HepG2 (cell line): ENCODE measurements at places on chromosomes 1 and 21.
A peak's percentile ranks its signal among the peaks of the same experiment; 100 is the strongest.

DNA sequence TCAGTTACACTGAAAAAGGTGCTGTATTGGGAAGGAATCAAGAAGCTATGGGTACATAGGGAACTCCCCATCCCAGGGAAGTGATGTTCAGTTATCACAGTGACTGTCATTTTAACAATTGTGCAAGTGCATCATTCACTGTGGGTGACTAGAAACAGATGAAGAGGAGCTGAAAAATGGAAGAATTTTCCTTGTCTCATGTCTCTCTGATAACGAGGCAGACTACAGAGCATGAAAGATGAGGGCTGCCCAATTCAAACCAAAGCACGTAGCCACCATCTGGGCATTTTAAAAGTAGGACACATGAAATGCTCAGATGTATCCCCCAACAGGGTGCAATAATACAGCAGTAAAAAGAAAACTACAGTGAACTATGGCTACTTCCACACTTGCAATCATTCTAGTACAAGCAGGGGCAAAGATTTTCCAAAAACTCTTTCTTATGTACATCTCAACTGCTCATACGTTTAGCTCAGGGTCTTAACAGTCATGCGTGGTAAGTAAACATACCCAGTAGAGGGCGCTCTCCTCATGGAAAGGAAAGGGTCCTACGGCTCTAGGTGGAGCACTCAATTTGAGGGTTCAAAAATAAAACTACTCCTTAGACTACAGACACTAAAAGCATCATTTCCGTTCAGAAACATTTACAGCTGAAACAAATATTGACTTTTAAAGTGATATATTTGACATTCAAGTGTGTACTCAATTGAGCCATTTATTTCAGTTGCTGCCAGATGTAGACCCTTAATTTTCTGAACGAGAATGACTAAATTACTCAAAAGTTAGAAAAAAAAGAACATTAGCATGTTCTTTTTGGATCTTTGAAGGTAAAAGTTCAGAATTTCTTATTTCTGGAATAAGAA, 143.2 kb downstream of the KCTD3 start:
- no peaks in the 10 kb centered on the region for H3K4me1 ChIP-seq
- no peaks in the 10 kb centered on the region for H3K36me3 ChIP-seq
- no peak overlapping the region for H3K27ac ChIP-seq

- no peaks in the 10 kb centered on the region for H3K36me3 ChIP-seq
- H3K27me3 ChIP-seq = no peaks in the 10 kb centered on the region
- no peak overlapping the region for H3K27ac ChIP-seq
- H3K4me3 ChIP-seq = no peak overlapping the region
- no peak for DNase-seq
Measured at GRCh38 chr1:168288311-168289052, 7.8 kb downstream of the TBX19 start.

DNA sequence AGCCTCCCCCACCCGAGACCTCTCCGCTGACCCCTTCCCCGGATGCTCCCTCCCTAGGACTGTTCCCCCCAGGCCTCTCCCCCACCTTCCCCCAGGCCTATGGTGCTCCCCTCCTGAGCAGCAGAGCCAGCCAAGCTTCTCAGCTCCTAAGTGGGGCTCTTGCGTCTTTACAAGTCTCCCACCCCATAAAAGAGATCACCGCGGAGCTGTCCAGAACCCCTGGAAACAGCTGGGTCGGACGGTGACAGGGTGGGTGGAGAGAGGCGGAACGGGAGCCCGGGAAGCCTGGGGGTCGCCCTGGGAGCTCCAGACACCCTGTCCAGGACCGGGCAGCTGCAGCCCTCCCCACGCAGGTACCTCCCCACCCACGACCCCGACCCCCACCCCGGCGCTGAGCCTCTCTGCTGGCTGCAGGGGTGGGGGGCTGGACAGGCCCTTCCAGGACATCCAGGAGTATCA, 61.2 kb downstream of the WNT9A start:
- no peak overlapping the region for H3K27ac ChIP-seq
- H3K4me3 ChIP-seq = no peak overlapping the region
- no peaks in the 10 kb centered on the region for H3K36me3 ChIP-seq
- no peaks in the 10 kb centered on the region for H3K4me1 ChIP-seq
- no peak for DNase-seq
- H3K27me3 ChIP-seq = peaks cover 12% of the 10 kb centered on the region; the same call in 2 of the 3 replicates

DNA sequence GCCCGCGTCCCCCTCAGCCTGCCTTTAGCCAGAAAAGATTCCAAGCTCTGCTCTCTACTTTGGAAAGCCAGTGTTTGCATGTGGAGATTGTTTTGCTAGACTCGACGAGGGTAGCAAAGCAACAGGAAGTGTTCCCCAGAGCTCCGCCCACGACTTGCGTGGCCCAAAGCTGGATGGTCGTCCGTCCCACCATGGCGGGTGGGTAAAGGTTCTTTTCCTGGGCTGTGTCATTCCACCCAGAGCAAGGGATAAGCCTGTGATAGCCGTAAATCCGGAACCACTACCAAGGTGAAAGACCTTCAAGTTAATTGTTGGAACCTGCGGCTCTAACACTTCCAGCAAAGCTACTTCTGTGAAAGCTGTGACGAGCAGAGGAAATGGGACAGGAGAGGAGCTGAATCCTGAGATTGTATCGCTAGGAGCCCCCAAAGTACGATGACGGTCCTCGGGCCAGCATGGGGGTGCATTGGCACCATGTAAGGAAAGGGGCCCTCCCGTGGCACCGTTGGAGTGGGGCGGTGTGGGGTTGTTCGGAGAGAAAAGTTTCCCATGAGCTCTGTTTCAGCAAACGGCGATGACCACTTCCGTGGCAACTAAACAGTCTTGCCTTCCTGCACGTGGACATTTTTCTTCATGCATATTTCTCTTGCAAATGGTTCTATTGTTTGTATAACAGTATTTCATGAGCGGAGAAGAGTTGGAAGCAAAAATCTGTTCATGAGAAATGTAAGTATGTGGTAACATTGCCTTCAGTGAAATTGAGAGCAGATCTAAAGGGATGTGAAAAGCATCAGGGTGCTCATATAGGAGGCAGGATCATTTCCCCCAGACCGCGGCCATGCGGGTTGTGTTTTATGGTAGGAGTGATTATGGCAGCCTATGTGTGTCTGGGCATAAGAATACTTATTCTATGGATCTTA, 8.4 kb downstream of the MX2 start:
- H3K27ac ChIP-seq = peak overlapping the region; percentile 68
- peak; percentile 32 for DNase-seq
- H3K4me3 ChIP-seq = peak overlapping the region; percentile 67
- H3K4me1 ChIP-seq = peaks cover 56% of the 10 kb centered on the region
- H3K36me3 ChIP-seq = no peaks in the 10 kb centered on the region

GRCh38 chr1:152954436-152954835, 7.4 kb downstream of the SPRR5 start:
- no peaks in the 10 kb centered on the region for H3K36me3 ChIP-seq
- DNase-seq = no peak
- H3K27me3 ChIP-seq = no peaks in the 10 kb centered on the region
- no peak overlapping the region for H3K27ac ChIP-seq
- H3K4me3 ChIP-seq = no peak overlapping the region
- no peaks in the 10 kb centered on the region for H3K4me1 ChIP-seq

- peaks cover 28% of the 10 kb centered on the region for H3K4me1 ChIP-seq
- peaks cover 12% of the 10 kb centered on the region; the same call in 2 of the 3 replicates for H3K36me3 ChIP-seq
- DNase-seq = no peak
- H3K4me3 ChIP-seq = no peak overlapping the region
- H3K27ac ChIP-seq = no peak overlapping the region
Measured at GRCh38 chr1:5988596-5989285, 3.5 kb downstream of the NPHP4 start.

DNA sequence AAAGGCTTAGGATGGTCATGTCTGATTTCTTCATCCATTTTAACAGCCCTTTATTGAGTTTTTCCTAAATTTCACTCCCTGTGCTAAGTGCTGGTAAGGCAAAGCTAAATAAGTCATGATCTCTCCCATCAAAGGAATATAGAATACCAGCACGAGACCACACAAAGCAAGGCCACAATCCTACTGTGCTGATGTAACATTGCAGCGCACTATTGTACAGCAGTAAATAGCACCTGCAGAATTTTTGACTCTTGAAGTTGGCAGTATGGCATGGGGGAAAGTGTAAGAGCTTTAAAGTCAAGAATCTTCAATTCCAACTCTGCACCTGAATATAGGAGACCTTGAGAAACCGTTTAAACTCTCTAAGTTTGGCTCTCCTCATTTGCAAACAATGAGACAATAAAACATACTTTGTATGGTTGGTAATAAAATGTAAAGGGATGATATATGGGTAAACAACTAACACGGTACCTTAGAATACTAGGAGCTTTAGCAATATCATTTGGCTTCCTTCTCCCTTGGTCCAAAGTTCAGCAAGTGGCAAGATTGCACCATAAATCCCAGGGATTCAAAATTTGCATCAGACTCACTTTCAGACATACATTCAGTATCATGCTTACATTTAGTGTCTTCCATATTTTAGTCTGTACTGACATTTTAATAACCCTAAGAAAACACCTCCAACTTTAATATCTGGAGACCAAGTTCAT, 132.9 kb upstream of the PRDX6 start:
- no peaks in the 10 kb centered on the region for H3K36me3 ChIP-seq
- H3K27me3 ChIP-seq = no peaks in the 10 kb centered on the region
- no peak for DNase-seq
- H3K4me1 ChIP-seq = peaks cover 11% of the 10 kb centered on the region; the same call in 1 of the 2 replicates

GRCh38 chr1:41660570-41661427, 176.3 kb upstream of the EDN2 start:
- H3K36me3 ChIP-seq = no peaks in the 10 kb centered on the region
- peaks cover 5% of the 10 kb centered on the region; the same call in 1 of the 2 replicates for H3K27me3 ChIP-seq
- no peak for DNase-seq
- H3K27ac ChIP-seq = no peak overlapping the region
- H3K4me1 ChIP-seq = no peaks in the 10 kb centered on the region

DNA sequence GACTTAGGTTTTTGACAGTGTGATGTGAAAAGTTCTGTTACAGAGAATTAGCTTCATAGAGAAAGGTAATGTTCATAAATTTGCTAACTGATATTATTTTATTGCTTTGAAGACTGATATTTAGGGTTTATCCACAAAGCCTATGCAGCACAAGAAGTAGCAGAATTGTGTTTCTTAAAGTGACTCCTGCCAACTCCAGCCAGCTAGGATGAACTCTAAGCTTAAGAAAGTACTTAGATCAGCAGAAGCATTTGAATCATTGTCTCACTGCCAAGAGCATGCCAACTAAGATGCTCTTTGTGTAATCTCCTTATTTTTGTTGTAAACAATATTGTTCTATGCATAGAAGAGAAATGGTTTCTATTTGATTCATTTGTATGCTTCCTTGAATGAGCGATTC, 589.4 kb upstream of the ADGRL4 start:
- no peak overlapping the region for H3K27ac ChIP-seq
- no peak overlapping the region for H3K4me3 ChIP-seq
- H3K27me3 ChIP-seq = no peaks in the 10 kb centered on the region
- no peaks in the 10 kb centered on the region for H3K36me3 ChIP-seq

GRCh38 chr1:10691740-10692125, 104.7 kb downstream of the CASZ1 start:
- peaks cover 2% of the 10 kb centered on the region for H3K27me3 ChIP-seq
- H3K36me3 ChIP-seq = no peaks in the 10 kb centered on the region
- peaks cover 47% of the 10 kb centered on the region for H3K4me1 ChIP-seq
- no peak overlapping the region for H3K4me3 ChIP-seq
- H3K27ac ChIP-seq = no peak overlapping the region

- H3K27me3 ChIP-seq = no peaks in the 10 kb centered on the region
- H3K27ac ChIP-seq = no peak overlapping the region
- no peak overlapping the region for H3K4me3 ChIP-seq
- no peak for DNase-seq
- H3K4me1 ChIP-seq = no peaks in the 10 kb centered on the region
- peaks cover 9% of the 10 kb centered on the region; the same call in 1 of the 2 replicates for H3K36me3 ChIP-seq
Measured at GRCh38 chr1:10630661-10631120, 155.9 kb downstream of the PEX14 start.

- no peaks in the 10 kb centered on the region for H3K4me1 ChIP-seq
- H3K27me3 ChIP-seq = 0 out of 3 replicates have a peak, but pooled peaks cover 3% of the 10 kb centered on the region
- DNase-seq = no peak
- no peak overlapping the region for H3K4me3 ChIP-seq
Measured at GRCh38 chr21:25813917-25814316, 79.1 kb downstream of the GABPA start.

GRCh38 chr1:40094466-40095110, 2.5 kb downstream of the PPT1 start:
- H3K4me1 ChIP-seq = peaks cover 37% of the 10 kb centered on the region
- H3K36me3 ChIP-seq = peaks cover 26% of the 10 kb centered on the region
- DNase-seq = no peak
- H3K27ac ChIP-seq = no peak overlapping the region
- no peak overlapping the region for H3K4me3 ChIP-seq

- peak overlapping the region; percentile 92 for H3K27ac ChIP-seq
- H3K4me3 ChIP-seq = peak overlapping the region; percentile 83
- H3K27me3 ChIP-seq = no peaks in the 10 kb centered on the region
- H3K4me1 ChIP-seq = peaks cover 64% of the 10 kb centered on the region
- DNase-seq = peak; percentile 51
Measured at GRCh38 chr1:185315445-185316071, 1.5 kb downstream of the IVNS1ABP start.

- no peak overlapping the region for H3K27ac ChIP-seq
- no peak overlapping the region for H3K4me3 ChIP-seq
- H3K36me3 ChIP-seq = peaks cover 59% of the 10 kb centered on the region
- H3K27me3 ChIP-seq = no peaks in the 10 kb centered on the region; the same call in 1 of the 2 replicates
Measured at GRCh38 chr1:90027281-90027680, 32.4 kb downstream of the ZNF326 start.

DNA sequence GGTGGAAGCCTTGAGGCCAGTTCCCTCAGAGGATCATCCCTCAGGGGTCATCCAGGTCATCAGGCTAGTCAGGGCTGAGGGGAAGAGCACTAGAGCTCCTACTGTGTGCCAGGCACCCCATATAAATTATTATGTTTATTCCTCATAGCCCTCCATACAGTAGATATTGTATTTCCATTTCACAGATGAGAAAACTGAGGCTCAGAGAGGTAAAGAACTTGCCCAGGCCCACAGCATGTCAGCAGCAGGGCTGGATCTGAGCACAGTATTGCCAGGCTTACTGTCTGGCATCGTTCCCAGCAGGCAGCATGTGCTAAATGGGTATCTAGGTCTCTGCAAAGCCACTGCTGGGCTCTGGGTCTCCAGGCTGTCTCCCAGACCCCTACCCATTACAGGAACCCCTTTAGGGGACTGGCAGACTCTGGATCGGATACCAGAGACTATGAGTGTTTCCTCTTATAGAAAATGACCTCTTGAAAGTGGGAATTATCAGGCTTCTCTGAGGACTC, 153.3 kb downstream of the PTPRU start:
- H3K36me3 ChIP-seq = no peaks in the 10 kb centered on the region
- no peak overlapping the region for H3K27ac ChIP-seq
- H3K4me1 ChIP-seq = no peaks in the 10 kb centered on the region
- DNase-seq = no peak
- peaks cover 8% of the 10 kb centered on the region; the same call in 1 of the 3 replicates for H3K27me3 ChIP-seq

DNA sequence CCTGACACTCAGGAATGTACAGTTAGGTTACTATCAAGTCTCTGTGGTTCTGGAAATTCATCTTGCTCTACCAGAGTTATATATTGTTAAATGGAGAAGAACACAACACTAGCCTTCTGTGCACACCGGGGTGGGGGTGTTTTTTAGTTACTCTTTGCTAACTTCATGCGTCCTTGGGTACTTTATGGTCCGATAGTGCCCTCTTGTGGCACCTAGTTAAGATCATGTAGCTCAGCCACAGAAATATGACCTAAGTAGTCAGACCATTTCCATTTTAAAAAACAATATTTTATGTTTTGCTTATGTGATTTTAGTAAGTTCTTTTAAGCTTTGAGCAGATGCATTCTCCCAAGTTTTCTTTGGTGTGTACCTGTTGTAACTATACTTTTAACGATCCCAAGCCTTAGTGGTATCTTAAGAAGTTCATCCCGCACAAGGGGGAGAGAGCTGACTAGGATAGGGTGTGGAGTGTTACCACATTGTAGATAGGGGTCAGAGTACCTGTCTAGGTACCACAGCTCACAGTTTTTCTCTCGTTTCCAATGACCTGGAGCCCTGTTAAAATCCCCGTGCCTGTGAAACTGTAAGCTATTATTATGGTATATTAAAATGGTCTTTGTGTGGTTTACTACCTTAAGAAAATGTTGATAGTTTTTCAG, 20.6 kb upstream of the SH3D21 start:
- no peak overlapping the region for H3K27ac ChIP-seq
- H3K36me3 ChIP-seq = peaks cover 24% of the 10 kb centered on the region
- no peak overlapping the region for H3K4me3 ChIP-seq
